ENCODE measurements at places on chromosomes 16 and 17.

GRCh38 chr17:80995131-80995530 is 3.5 kb downstream of the CHMP6 start:
- no peak for DNase-seq

- no peak for DNase-seq
These were observed 52.9 kb upstream of the MAF start for GRCh38 chr16:79653373-79653891.

DNA sequence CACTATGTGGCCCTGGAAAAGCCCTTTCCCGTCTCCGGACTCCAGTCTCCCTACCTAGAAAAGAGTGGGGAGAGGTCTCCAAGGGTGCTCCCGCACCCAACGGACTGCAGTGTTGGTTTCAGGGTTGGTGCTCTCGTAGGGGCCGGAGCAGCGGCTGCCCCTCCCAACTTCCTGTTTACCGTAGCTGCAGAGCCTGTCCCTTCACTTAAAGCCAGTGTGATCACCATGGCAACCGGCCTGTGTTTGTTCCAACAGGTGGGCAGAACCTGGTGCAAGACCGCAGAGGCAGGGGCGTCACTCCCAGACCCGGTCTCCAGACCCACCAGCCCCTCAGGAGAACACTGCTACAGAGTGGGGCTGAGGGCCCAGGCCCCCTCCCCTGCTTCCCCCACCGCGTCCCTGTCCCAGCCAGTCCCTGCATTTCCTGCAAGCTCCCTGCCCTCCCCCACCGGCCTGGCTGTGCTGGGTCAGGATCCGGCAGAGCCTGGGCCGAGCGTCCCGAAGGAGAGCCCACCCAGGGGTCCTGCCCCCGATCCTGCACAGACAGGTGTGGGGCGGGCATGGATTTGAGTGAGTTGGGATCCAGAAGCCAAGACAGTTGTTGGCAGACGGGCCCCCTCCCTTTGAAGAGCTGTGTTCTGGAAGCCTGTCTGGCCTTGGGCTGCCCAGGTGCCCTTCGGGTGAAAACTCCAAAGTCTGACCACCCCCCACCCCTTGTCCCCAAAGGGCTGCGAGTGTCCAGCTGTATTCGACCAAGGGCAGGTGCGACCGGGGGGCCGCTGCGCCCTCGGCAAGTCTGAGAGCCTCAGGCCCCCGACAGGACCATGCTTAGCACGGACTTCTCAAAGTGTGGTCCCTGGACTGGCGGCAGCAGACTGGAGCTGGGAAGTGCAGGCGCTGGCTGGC is 1.5 kb upstream of the BAIAP3 start:
- DNase-seq = no peak

DNA sequence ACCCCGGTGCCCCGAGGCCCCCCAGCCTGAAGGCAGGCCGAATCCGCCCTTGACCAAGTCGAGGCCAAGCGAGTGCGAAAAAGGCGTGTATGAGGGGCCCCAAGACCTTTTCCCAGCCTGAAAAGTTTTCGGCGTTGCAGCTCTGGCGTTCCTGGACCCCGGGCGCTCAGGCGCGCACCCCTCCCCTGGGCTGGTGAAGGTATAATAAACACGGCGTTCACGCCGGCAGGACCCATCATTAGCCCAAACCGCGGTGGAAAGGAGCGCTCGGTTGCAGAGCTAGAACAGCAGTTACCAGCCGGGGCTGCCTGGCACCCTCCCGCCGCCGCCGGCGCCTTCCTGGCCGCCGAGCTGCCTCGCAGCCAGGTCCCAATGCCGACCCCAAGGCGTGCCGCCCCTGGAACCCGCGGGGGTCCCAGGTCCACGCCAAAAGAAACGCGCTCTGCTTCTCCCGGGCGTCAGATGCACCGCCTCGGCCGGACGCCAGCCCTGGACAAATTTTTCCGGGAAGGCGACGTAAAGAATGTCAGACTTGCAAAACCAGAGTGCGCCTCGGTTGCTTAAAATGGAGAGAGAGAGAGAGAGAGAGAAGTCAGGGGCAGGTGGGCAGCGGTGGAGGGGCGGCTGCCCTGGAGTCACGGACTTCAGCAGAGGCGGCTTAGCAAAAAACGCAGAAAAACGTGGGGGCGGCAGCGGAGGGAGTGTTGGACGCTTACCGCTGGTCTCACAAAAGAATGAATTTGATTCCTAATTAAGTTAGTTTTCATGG is 11.5 kb upstream of the FOXF1 start:
- no peak for DNase-seq

DNA sequence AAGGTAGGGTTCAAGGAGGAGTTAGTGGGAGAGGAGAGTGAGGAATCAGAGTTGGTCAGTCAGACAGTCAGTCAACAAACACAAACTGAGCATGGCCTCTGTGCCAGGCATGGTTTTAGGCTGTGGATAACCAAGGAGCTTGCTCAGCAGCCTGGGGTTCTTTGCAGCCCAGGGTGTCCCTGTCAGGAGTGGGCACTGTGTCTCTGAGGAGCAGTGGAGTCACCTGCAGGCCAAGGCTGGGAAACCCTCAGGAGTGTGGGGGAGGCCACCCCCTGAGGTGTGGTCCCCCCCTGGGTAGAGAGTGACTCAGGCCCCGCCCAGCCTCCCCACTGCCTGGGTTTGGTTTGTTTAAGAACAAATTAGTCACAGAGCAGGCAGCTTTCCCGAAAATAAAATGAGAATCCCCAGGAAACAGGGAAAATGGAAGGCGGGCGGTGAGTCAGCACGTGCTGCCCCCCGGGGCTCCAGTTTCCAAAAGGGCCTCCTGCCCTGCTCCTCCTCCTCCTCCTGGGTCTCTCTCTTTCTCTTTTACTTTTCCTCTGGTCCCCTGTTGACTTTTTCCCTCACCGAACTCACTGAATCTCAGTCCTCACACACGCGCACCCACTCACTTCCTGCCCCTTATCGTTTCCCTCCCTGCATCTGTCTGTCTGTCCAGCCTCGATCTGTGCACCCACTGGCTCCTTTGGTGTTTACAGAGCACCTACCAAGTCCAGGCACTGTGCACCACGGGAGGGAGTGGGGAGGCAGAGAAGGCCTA is 44.3 kb downstream of the SOCS3 start:
- DNase-seq = no peak

GRCh38 chr16:23537390-23537789 is 19.8 kb downstream of the EARS2 start:
- DNase-seq = no peak

DNA sequence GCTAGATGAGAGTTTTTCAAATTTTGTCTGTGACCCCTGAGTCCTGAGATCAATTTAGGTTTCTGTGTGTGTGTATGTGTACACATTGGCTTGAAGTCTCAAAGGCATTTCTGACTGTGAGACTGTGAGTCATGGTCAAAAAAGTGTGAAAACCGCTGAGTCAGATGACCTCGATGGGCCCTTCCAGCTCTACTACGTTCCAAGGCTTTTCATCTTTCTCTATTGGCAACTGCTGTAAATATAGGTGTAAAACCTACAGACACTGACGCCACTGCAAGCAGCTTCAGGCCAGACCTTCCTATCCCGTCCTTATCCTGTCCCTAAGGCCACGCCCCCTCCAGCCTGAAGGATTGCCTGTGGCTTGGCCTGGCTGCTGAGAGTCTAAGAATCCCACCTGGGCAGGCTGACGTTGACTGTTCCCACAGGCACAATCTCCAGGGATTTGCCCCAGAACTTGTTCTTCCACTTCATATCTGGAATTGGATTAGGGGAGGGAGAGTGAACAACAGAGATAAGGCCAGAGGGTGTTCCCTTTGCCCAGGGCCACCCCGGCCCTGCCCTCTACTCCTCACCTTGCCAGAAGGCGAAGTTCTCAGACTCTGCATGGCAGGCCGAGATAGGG is 11.3 kb downstream of the OSBPL7 start:
- DNase-seq = no peak

DNA sequence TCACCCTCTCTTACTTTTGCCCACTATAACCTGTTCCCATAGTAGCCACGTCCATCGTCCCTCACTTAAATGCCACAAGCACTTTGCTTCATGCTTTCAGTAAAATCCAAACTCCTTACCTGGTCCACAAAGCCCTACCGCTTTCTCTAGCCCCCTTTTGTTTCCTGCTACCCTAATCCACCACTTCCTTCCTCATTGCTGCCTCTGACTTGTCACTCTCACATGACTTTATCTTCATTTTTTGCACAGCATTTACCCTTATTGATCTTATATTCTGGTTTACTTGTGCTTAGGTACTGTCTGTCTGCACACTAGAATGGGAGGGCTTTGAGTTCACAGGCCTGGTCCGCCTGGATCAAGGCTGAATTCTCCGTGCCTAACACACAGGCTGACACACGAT is 340.0 kb downstream of the XYLT1 start:
- no peak for DNase-seq

DNA sequence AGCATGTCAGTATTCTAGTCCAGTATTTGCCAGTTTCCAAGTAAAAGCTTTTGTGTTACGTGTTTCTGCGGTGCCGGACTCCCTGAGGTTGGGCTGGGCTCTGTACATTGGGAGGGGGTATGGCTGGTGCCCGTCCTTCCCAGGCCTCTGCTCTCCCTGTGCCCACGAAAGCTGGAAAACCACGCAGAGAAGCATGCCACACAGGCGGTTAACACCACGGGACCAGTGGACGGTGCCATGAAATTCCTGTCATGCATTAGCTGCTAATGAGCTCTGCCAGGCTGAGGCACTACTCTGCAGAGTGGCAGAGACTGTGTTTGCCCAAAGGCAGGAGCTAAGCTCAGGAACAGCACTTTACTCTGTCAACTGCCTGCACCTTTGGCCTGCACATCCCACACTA is 8.1 kb downstream of the SMIM5 start:
- DNase-seq = no peak

- no peak for DNase-seq
These were observed 76.4 kb downstream of the SEC14L1 start for GRCh38 chr17:77217123-77217522.

- no peak for DNase-seq
These were observed 8.1 kb upstream of the TMEM100 start for GRCh38 chr17:55730808-55731207.
